ENCODE measurements at places on chromosomes 13 and 19.
A peak's percentile ranks its signal among the peaks of the same experiment; 100 is the strongest.

DNA sequence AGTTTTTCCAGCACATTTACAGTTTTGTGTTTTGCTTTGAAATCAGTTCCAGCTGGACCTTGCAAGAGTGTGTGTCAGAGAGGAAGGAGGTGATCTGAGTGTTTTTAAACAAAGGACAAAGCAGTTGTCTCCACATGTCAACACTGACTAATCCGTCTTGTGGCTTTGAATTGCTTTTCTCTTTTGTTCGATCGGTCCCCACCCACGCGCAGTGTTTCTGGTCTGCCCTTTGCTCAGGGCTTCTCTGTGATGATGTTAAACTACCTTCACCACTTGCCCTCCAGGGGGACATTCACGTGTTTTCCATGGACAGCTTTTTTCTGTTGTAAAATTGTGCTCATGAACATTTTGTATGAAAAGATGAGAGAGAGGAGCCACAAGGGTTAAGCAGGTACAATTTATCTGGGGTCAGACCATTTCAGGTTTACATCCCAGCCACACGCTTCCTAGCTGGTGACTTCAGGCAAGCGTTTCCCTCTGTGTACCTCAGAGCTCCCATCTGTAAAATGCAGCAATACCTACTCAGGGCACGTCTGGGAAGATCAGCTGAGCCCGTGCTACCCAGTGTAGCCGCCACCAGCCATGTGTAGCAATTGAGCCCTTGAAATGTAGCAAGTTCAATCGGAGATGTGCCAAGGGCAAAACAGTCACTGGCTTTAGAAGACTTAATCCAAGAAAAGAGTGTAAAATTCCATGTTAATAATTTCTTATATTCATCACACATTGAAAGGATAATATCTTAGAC is 13.5 kb upstream of the PLA2G4C start:
- peak; percentile 68 for DNase-seq

GRCh38 chr19:29855087-29855486 is 43.3 kb downstream of the CCNE1 start:
- no peak for DNase-seq

GRCh38 chr13:97853550-97853949 is 99.9 kb upstream of the IPO5 start:
- DNase-seq = peak; percentile 10

GRCh38 chr19:44002566-44003460 is at the start of gene ZNF230:
ZNF230 (plus strand) TSS chr19:44002957; CDS start chr19:44007079, 4,122 bp downstream.
- DNase-seq = peak; percentile 79

- DNase-seq = no peak
Measured at GRCh38 chr19:15236886-15237285, 4.6 kb upstream of the EPHX3 start.

DNA sequence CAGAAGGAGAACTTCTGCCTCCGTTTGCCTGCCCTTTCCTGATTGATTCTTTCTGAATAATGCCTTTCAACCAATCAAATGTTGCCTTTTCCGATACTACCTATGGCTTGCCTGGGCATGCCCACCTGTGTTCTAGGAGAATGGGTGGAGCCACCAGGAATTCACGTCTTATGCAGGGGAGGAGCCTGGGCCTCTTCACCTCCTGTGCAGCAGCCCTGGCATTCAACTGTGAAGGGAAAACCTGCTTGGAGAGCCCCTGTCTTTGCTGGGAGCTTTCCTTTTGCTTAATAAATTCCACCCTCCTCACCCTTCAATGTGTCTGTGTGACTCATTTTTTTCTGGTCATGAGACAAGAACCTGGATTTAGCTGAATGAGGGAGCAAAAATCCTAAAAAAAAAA is 730.7 kb downstream of the UQCRFS1 start:
- DNase-seq = no peak

GRCh38 chr13:94394723-94395122 is 84.8 kb downstream of the DCT start:
- DNase-seq = no peak

DNA sequence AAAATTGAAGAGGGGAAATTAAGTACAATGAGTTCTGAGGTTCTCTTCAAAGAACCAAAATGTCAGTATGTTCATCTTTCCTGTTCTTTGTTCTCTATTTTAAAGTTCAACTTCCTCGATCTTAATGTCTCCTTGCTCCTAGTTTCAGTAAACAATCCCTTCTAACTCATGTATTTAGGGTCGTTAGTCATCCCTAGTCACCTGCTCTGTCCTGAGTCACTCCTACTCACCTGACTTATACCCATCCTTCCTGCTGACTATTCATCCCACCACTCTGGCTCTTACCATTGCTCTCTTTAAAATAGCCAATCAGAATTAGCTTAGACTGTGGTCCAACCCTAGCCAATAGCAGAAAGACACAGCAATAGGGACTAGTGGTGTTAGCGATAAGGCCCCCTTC is 24.3 kb downstream of the ZNF90 start:
- no peak for DNase-seq

DNA sequence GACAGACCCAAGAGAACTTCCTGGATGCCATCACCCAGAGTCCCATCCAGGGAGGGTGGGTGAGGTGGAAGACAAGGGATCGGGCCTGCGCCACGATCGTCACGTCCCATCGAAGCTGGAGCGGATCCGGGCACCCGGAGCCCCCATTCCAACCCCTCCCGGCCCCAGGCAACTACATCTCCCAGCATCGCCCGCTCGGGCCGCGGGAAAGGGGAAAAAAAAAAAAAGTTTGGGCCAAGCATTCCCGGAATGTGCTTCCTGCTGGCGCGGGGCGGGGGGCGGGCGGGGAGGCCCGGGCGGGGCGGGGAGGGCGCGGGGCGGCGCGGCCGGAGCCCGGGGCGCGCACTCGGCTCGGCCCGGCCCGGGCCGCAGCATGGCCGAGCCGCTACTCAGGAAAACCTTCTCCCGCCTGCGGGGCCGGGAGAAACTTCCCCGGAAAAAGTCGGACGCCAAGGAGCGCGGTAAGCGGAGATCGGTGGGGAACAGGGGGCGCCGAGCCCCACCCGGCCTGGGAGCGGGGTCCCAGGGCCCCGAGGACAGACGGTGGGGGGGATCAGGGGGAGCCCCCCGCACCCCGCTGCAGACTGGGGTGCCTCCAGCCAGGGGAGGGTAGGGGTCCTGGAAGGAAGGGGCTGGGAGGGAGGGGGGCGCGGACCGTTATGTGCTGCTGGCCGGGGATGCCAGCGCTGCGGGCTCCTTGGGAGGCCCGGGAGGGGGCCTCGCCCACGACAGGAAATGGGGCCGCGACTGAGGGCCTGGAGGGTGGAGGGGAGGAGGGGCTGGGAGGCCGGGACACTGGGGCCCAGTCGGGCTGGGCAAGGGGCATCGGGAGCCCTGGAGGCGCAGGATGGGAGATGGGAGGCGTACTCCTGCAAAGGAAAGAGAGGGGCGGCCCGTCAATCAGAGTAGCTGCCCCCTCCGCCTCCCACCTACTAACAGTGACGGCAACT is at the start of gene SYDE1:
Gene SYDE1 (plus strand): TSS at position 341 of the 950 bp plus-strand sequence. CDS start 33 bp downstream, at position 374.
- DNase-seq = peak; percentile 78

DNA sequence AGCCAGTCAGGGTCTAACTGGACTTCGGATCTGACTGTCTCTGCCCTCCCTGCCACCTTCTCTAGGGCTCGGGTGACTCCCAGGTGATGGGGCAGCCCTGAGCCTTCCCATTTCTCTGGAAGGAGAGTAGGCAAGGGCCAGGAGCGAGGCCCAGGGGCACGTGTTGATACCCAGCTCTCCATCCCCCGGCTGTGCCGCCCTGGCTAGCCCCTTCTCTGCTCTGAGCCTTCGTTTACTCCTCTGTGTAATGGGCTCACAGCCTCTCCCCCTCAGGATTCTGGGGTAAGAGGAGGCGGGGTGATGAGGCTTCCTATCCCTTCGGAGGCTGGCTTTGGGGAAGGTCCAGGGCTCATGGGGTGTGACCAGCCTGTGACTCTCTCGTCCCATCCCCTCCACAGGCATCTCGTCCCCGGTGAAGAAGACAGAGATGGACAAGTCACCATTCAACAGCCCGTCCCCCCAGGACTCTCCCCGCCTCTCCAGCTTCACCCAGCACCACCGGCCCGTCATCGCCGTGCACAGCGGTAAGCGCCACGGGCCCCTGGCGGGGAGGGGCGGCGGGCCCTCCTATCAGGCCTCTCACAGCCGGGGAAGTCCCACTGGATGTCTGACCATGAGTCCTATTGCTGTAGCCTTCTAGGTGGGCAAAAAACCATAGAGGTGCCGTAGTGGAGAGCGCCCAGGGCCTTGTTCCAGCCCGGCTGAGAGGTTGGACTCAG is 31.6 kb downstream of the SMIM24 start:
- DNase-seq = no peak

DNA sequence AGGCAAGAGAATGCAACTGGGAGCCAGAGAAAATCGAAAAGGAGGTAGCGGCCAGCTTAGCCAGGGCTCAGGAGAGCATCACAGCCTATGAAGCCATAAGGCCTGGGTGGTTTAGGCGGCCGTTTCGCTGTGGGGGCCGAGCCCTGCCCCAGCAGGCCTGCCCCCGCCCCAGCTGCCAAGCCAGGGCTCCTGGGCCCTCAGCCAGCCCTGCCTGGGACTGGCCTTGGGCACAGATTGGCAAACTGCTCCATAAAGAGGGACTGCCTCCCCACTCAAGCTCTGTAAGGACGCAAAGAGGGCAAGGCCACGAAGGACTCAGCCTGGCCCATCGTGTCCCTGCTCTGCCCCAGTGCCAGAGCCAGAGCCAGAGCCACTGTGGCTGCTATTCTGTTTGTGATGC is 10.2 kb downstream of the ZNF653 start:
- DNase-seq = no peak

DNA sequence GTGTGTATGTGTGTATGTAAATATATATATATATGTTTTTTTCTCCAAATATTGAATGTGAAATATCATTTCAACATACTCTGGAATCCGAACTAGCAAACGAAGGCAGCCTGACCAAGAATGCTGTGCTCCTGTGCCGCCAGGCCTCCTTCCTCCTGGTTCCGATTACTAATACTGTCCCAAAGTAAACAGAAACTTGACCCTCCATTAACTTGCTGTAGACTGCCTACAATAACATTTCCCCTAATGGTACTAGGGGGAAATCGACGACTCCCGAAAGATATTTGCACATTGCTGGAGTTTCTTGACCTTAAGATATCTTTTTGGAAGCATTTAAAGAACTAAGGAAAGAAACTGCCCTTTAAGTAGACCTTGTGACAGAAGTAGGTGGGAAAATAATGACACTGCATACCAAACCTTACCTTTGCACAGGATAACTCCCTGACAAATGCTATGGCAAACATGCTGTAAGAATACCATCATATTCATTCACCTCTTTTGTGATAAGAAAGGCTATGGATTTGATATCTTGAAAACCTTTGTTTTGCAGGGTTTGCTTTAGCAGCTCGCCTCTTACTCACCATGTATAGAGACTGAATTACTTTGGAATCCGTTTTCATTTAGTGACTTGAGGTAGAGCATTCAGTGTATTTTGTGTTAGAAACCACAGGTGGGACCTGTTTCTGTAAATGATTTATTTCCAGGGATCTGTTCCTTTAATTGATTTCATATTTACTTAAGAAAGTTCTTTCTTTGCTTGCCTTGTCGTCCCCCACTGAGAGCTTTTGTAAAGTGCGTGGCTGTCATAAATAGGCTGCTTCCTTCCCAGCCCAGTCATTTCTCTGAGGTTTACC is 80.1 kb downstream of the KLF5 start:
- DNase-seq = no peak

GRCh38 chr13:111322916-111323331 is 2.5 kb downstream of the TEX29 start:
- no peak for DNase-seq

GRCh38 chr13:96238241-96238640 is 148.3 kb downstream of the HS6ST3 start:
- no peak for DNase-seq

DNA sequence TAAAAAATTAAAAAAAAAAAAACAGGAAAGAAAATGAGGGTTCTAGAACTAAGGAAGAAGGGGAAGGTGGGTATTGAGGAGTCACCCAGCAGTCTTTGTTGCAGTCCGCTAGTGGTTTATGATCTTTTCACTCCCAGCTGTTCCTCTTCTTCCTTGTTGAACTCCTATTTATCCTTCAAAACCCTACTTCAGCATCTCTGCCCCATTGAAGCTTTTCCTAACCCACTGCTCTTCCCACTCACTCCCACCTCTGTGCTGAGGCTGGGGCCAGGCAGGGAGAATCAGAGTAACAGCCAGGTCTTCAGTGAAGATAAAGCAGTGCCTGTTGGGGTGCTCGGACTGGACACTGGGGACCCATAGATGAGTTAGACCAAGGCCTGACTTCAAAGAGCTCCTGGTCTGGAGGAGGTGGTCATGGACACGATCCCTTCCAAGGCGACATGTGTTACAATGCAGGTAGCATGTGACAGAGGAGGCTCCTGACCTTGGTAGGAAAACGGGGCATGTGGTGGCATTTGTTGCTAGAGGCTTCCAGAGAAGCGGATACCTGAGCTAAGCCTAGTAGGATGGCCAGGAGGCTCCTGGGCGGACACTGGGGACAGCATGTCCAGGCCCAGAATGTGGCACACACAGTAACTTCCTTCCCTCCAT is 11.4 kb downstream of the RUVBL2 start:
- no peak for DNase-seq

GRCh38 chr13:110942248-110942981 is 27.5 kb upstream of the ANKRD10 start:
- no peak for DNase-seq

- no peak for DNase-seq
Measured at GRCh38 chr19:41031916-41032315, 40.8 kb downstream of the CYP2B6 start.

- no peak for DNase-seq
Measured at GRCh38 chr13:79724348-79725103, 243.6 kb downstream of the NDFIP2 start.

- DNase-seq = no peak
Measured at GRCh38 chr19:4472174-4472974, at the start of gene HDGFL2. HDGFL2 (plus strand) TSS chr19:4472297; CDS start chr19:4472351, 54 bp downstream.

GRCh38 chr19:24074720-24075454 is 12.1 kb upstream of the ZNF254 start:
- DNase-seq = peak; percentile 26

GRCh38 chr19:43572171-43572588 is 3.1 kb downstream of the XRCC1 start:
- no peak for DNase-seq

DNA sequence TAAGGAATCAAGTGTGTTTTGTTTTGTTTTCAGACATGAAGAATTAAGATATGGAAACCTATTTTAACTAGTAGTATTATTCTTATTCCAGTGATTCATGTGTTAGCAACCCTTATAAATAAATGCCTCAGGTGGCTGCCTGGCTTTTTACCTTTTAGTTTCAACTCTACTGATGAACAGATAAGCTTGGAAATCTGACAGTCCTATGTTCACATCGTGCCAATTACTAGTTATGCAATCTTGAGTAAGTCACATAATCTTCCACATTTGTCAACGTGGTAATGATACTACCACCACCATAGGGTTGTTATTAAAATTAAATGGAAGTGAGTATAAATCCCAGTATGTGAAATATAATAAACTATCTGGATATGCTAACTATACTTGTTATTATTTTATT is 64.3 kb downstream of the TBC1D4 start:
- DNase-seq = no peak

- no peak for DNase-seq
Measured at GRCh38 chr13:92717857-92718256, 508.8 kb upstream of the GPC6 start.

GRCh38 chr19:53958168-53958571 is 4.6 kb upstream of the CACNG8 start:
- no peak for DNase-seq

- DNase-seq = no peak
Measured at GRCh38 chr13:99263126-99263785, 5.1 kb upstream of the GPR18 start.

GRCh38 chr19:13770013-13770635 is 4.1 kb upstream of the C19orf53 start:
- DNase-seq = no peak

GRCh38 chr19:10004617-10005016 is 5.7 kb downstream of the COL5A3 start:
- DNase-seq = no peak

GRCh38 chr13:58059624-58060023 is 428.1 kb downstream of the PCDH17 start:
- DNase-seq = no peak

- no peak for DNase-seq
Measured at GRCh38 chr19:29967623-29968022, 25.6 kb downstream of the URI1 start.

All from HS-5 (cell line).